ENCODE measurements at places on chromosomes 7 and 10.

- no peak for DNase-seq
Observed at GRCh38 chr10:3477683-3478082, 305.1 kb upstream of the PITRM1 start.

GRCh38 chr10:77679217-77679616 is 41.6 kb upstream of the KCNMA1 start:
- DNase-seq: no peak

GRCh38 chr10:51689536-51689935 is 9.9 kb downstream of the CSTF2T start:
- no peak for DNase-seq

DNA sequence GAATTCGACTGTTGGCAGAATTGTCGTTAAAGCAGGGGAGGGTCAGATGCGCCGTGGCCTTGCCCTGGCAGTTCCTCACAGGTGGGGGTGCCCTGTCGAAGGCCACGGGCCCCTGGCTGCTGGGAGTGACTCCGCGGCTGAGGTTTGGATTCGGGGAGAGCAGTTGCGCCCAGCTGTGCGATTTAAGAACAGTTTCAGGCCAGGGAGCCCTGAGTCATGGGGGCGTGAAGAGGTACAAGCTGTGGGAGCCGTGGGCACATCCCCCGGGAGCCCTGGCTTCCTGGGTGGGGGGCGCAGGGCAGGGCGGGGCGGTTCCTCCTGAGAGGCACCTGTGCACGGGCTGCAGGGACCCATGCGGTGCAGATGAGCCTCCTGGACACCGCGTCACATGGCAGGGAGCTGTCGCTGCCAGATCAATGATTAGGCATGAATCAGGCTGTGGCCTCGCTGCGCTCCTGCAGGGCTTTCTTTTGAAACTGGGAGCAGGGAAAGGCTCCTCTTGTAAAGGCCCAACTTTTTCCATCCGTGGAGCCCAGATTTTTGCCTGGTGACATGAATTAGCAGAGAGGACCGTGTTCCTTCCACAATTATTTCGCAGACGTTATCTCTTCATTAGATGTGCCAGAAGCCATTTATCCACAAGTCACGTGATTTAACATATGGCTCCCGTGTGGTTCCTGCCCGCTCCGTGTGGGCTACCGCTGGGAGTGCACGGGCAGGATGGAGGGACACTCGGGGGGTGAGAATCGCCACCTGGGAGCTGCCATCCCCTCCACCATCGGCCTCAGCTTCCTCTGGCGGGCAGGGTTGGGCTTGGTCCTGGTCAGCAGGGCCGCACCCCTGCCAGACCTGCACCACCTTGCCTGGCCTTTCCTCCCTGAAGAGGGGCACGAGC is 918 bp downstream of the PWWP2B start:
- peak; percentile 58 for DNase-seq

GRCh38 chr10:78259391-78259790 is 225.7 kb downstream of the RPS24 start:
- DNase-seq: no peak

DNA sequence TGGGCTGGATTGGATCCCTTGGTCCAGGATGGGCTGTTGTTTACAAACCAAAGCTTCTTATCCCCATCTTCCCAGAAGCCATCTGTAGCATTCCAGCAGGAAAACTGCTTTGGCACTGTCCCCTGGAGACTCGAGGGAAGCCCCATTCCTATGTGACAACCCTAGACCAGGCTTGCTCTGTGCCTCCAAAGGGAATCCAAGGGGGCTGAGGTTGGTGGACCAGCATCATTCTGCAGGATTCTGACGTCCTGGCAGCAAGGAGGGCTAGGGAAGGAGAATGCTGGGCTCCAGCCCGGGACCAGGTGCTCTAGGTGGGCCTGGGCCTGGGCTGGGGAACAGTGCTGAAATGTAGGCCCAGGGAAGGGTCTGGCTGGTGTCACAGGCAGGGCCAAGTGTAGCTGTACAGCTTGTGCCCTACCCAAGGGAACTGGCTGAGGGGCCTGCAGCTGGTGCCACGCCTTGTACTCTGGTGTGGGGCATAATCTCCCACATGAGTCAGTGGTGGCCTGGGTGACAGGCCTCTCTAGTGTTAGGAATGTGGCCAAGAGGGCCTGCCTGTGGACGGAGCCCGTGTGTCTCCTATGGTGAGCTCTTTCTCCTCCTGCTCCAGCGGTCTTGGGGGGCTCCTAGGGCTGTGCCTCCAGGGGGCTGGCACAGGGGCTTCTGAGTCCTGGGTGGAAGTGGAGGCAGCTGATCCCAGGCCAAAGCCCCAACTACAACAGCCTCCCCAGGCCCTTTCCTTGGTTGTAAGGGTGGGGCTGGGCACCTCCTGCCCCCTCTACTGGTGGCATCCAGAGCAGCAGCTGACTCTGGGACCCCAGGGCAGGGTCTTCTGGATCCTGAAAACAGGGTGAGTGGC is 25.2 kb downstream of the TRIM8 start:
- peak; percentile 77 for DNase-seq

DNA sequence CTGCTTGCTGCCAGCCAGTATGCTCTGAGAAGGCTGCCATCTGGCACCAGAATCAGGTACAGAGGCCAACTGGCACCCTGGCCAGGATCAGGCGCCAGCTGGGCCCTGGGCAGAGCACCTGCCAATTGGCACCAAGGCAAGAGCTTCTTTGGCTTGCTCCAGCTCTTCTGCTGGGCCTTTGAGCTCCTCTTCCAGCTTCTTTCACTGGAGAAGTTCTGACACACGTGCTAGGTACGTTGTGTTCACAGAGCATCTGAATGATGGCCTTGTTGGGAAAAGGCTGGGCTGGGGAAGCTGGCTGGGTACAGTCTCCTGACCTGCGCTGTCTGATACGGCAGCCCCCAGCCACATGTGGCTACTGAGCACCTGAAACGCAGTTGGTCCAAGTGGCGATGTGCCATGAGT is 31.7 kb upstream of the OPALIN start:
- DNase-seq: peak; percentile 91

- DNase-seq: peak; percentile 92
Observed at GRCh38 chr10:5666008-5666840, at the start of gene ASB13. ASB13 (minus strand) TSS chr10:5666595; CDS start chr10:5666551, 44 bp downstream.

DNA sequence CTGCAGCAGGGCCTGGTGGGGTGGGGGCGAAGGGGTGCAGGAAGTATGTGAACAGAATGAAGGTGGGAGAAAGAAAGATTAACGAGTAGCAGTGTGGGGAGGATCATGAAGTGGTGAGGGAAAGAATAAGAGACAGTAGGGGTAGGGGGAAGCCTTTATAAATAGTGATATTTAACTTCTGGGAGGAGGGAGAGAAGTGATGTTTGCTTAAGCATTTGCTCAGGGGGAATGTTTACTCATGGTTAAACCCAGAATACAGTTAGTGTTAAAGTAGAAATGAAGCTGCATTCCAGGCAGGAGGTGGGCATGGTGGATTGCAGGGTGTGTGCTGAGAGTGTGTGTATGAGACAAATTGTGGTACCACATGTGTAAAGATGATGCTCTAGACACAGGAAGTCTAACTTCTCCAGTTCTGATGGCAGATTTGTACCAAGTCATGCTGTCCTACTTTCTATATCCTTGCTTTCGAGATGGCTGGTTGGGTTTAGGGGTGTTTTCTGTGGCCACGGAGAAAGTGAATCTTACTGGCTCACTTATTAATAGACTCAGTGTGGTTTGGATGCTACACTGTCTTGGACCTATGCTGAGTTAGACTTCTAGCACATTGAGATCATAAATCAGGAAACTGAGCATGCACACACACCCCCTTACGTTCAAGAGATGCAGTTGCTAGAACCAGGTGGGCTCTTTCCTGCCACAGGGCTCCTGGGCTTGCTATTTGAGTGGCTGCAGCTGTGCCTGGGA is 10.6 kb upstream of the DNMBP start:
- no peak for DNase-seq

DNA sequence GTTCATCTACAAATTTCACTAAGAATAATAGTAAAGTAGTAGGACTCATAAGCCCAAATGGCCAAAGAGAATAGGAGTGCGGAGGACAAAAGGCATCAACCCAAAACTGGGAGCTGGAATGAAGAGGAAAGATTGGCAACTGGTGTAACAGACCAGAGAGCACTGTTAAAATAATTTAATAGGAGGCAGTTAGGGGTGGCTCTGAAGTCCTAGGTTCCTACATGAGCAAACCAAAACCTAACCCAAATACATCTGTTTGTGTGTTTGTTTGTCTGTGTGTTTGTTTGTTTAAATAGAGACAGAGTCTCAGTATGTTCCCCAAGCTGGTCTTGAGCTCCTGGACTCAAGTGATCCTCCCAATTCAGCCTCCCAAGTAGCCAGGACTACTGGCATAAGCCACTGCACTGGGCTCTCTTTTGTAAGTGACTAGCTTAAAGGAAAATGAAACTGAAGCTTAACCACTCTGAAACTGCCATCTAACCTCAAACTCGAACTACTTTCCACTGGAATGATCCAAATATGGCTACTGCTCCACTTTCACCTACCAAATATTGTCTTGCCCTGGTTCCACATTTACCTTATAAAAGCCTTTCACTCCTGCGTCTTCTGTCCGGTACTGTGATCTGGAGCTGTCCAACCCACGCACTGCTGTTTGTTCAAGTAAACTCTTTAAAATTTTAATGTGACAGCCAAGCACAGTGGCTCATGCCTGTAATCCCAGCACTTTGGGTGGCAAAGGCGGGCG is 94.9 kb downstream of the AKR1D1 start:
- DNase-seq: no peak

DNA sequence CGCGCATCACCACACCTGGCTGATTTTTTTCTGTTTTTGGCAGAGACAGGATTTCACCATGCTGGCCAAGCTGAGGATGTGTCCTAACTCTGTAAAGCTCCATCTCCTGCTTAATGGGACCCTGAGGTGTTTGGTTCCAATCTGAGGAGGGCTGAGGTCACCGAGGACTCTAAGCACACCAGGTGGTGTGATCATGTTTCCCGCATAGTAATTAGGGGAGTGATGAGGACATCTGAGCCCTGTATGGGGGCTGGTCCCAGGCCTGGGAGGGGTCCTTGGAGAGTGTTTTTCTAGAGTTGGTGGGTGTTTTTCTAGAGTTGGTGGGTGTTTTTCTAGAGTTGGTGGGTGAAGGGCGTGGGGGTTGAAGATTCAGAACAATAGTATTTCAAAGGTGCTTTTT is 3.0 kb upstream of the ABHD11 start:
- no peak for DNase-seq

All from left ventricle myocardium superior (tissue), 1 donor.